ENCODE measurements at places on chromosomes 6 and 20. TPM values are rescaled to one million over a fixed set of nuclear protein-coding genes. Genes with fewer than 3 reads are reported as not detected.

- H3K36me3 ChIP-seq = no peaks in the 10 kb centered on the region
- no peaks in the 10 kb centered on the region for H3K27me3 ChIP-seq
- H3K4me3 ChIP-seq = no peak overlapping the region
These were observed 26.2 kb upstream of the ENPP4 start for GRCh38 chr6:46103441-46104115.

DNA sequence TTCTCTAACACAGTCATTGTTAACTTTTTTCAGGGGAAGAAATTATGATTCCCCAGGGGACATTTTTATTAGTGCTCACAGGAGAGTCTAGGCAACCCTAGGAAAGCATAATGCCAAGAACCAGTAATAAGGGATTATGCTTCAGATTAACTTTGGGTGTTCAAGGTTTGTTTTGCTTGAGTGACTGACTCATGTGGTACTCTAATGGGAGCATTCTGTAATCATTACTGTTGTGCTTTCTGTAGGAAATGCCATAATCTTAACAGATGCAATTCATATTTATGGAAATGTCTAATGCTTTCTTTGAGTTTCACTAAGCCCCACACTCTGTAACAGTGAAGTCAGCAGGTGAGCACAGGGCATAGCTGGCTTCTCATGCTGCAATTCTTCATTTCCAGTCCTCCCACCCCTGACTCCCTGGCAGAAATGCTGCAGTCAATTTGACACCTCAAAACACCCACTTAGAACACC, 263.4 kb upstream of the MAN1A1 start:
- H3K36me3 ChIP-seq = no peaks in the 10 kb centered on the region
- DNase-seq = peak; percentile 52
- H3K27ac ChIP-seq = no peak overlapping the region

Gene RSPO3
- total RNA-seq = not detected

DNA sequence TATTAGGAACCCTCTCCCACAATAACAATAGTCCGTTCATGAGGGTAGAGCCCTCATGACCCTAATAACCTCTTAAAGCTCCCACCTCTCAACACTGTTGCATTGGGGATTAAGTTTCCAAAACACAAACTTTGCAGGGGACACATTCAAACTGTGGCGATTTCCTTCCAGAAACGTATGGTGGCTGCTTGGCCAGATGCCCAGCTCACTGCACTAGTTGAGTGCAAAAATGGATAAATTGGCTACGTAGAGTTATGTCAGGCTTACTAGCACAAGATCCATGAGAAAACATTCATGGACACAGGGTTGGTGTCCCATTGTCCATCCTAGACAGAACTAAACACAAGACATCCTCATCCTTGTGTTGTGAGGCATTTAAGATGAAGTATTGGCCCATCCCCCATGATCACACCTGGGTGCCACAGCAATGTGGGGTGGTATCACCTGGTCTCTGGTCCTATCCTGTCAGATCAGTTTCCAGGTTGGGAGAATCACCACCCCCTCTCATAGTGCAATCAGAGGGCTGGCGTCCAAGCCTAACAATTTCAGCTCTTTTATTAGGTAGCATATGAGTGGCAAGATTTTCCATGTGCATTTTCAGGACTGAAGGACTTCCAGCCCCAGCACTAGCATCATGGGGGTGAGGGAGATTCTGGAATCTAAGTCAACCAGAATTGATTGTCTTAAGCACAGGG, 63.4 kb upstream of the ELOVL5 start:
- no peak overlapping the region for H3K27ac ChIP-seq
- no peak for DNase-seq
- H3K4me3 ChIP-seq = no peak overlapping the region
- H3K27me3 ChIP-seq = peaks cover 30% of the 10 kb centered on the region
- H3K36me3 ChIP-seq = no peaks in the 10 kb centered on the region

Gene PTK6
- total RNA-seq = not detected

Gene DZANK1
- 0.83 TPM for total RNA-seq

Gene OPRL1
- 0.36 TPM for total RNA-seq

- H3K4me1 ChIP-seq = no peaks in the 10 kb centered on the region
- H3K36me3 ChIP-seq = no peaks in the 10 kb centered on the region
- no peak for DNase-seq
These were observed 17.4 kb upstream of the LY86 start for GRCh38 chr6:6570929-6571671.

DNA sequence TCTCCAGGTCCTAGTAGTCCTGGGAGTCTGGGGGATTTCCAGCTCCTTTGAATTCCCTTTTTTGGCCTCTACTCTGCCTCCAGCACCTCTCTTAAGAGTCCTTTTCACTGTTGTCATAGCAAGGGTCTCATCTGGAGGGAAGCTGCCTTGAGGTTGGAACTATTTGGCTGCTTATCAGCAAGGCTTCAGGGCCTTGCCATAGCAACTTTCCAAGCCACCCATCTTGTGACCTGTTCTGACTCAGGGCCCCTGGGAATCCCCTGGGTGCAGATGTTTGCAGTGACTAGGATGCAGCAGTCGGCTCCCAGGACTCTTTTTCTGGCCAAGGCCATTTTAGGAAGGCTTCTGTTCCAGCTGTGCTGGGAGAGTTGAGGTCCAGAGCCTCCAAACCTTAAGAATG, 12.4 kb downstream of the PKIG start:
- H3K27ac ChIP-seq = no peak overlapping the region
- peaks cover 20% of the 10 kb centered on the region for H3K36me3 ChIP-seq
- DNase-seq = peak; percentile 96
- H3K4me3 ChIP-seq = no peak overlapping the region

- H3K4me1 ChIP-seq = peaks cover 6% of the 10 kb centered on the region
- no peaks in the 10 kb centered on the region for H3K36me3 ChIP-seq
- DNase-seq = peak; percentile 37
- peak overlapping the region; percentile 72 for H3K4me3 ChIP-seq
- H3K27me3 ChIP-seq = no peaks in the 10 kb centered on the region
These were observed 94.0 kb downstream of the CD83 start for GRCh38 chr6:14211562-14211942.

- H3K36me3 ChIP-seq = peaks cover 99% of the 10 kb centered on the region
- no peak for DNase-seq
- H3K27me3 ChIP-seq = no peaks in the 10 kb centered on the region
- H3K4me3 ChIP-seq = no peak overlapping the region
- H3K27ac ChIP-seq = no peak overlapping the region
These were observed 50.3 kb downstream of the RRBP1 start for GRCh38 chr20:17631576-17632319.

DNA sequence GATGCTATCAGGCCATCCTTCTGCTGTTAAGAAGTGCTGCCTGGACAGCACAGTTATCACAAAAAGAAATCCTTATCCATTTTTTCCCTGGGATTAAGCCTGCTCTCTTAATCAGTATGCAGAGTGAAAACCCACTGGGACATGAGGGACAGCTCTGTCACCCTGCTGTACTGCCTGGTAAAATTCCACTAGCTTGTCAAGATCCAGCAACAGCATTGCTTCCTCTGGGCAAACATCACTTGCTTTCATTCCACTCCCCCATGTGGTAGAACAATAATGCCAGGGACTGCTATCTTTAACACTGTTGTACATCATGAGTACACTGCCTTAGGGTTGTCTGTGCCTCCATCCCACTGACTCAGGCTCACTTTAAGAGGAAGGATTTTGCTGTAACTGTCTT, 331.3 kb downstream of the KIF16B start:
- no peak overlapping the region for H3K27ac ChIP-seq
- H3K4me1 ChIP-seq = no peaks in the 10 kb centered on the region
- no peaks in the 10 kb centered on the region for H3K36me3 ChIP-seq
- no peak for DNase-seq
- H3K27me3 ChIP-seq = no peaks in the 10 kb centered on the region

DNA sequence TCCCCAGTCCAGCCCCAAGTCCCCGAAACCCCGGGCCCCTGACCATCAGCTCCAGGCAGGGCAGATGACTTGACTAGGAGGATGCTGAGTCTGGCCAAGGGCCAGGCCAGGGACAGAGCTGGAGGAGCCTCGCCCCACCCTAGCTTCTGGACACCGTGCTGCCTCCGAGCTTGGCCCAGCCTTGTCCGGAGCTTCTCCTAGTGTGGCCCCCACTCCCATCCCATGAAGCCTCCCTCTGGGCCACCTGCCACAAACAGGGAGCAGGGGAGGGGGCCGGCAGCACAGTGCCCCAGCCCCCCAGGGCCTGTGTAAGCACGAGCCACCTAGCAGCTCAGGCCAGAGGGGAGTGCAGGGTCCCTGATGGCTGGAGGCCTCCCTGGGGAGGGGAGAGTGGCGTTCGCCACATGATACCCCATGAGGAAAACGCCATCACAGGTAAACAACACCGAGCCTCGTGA, 5.3 kb downstream of the EEF1A2 start:
- H3K27ac ChIP-seq = no peak overlapping the region
- H3K4me1 ChIP-seq = no peaks in the 10 kb centered on the region
- H3K4me3 ChIP-seq = no peak overlapping the region
- H3K27me3 ChIP-seq = peaks cover 10% of the 10 kb centered on the region
- no peaks in the 10 kb centered on the region for H3K36me3 ChIP-seq

Gene LKAAEAR1
- not detected for total RNA-seq

DNA sequence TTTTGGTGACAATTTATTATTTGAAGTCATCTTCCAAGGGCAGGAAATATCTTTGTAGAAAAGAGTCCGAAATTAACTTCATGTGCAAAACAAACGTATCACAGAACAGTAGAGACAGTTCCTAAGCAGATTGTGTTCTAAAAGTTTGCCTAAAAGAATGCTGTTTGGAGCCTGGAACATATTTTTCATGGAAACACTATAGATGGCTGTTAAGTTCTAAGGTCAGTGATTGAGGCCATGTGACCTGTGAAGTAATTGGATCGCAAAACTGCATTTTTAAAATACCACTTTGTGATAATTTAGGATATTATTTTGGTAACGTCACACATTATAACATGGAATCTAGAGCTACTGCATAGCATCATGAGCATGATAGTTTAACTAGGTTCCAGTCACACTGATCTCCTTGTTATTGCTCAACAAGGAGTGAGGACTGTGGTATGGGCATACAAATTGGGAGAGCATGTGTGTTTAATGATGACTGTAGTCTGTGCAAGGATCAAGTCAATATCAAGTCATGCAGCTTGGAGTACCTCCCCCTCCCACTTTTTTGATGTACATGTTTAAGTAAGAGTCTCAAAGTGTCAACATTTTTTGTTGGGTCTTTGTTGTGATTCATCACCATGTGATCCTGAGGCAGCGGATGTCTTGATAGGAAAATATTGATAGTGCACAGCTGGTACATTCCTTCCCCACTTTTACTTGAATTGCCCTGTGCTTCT, 609.3 kb upstream of the CITED2 start:
- peaks cover 22% of the 10 kb centered on the region for H3K4me1 ChIP-seq
- peak overlapping the region; percentile 62 for H3K27ac ChIP-seq
- no peaks in the 10 kb centered on the region for H3K27me3 ChIP-seq
- DNase-seq = peak; percentile 58
- H3K4me3 ChIP-seq = no peak overlapping the region

- no peak overlapping the region for H3K4me3 ChIP-seq
- H3K27ac ChIP-seq = no peak overlapping the region
- H3K4me1 ChIP-seq = peaks cover 33% of the 10 kb centered on the region
These were observed 31.0 kb downstream of the DAAM2 start for GRCh38 chr6:39822846-39823815.

Gene AGPAT4
- 3.8 TPM for total RNA-seq

- H3K27me3 ChIP-seq = peaks cover 2% of the 10 kb centered on the region
- H3K36me3 ChIP-seq = no peaks in the 10 kb centered on the region
- H3K27ac ChIP-seq = peak overlapping the region; percentile 16
- H3K4me3 ChIP-seq = peak overlapping the region; percentile 62
These were observed 1.1 kb downstream of the RGS17 start for GRCh38 chr6:153129873-153130514.
